ENCODE measurements at places on chromosomes 16 and 17.

DNA sequence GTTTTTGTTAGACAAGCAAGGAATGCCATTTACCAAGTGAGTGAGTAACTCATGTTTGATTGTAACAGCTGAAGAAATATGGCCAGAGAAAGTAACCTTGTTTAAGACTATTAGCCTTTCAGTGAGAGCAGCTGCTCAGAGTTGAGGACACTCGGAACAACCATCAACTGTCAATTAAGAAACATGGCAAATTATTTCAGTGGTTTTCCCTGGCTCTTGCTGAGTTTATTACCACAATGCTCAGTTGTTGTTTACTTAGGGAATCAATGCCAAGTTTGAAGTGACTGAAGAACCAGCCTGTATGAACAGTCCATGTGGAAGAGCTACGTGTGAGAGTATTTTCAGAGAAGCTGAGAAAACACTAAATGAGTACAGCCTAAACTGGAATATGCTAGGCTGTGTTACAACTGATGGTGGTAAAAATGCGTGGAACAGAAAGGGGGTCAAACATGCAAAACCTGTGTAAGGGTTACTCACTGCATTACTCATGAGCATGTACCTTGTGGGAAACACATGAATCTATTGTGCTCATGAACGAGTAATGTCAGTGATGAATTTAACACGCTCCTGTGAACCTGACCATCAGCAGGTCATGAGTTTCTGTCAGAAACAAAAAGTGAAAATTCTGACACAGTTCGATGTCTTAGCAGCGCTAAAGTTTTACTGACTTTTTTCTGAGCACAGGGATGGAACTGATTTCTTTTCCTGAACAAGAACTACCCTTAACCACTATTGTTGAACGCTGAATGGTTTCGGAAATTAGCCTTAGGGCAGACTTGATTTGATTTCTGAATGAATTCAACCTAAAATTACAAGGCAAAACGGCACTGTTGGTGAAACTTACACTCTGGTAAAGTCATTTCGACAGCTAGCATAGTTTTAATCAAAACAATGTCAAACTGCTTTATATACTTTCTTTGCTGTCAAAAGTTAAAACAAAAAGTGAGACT lies 33.5 kb downstream of the GNA13 start:
- DNase-seq, result peak; percentile 16

GRCh38 chr17:44887971-44888954 lies 11.0 kb downstream of the EFTUD2 start:
- no peak for DNase-seq

DNA sequence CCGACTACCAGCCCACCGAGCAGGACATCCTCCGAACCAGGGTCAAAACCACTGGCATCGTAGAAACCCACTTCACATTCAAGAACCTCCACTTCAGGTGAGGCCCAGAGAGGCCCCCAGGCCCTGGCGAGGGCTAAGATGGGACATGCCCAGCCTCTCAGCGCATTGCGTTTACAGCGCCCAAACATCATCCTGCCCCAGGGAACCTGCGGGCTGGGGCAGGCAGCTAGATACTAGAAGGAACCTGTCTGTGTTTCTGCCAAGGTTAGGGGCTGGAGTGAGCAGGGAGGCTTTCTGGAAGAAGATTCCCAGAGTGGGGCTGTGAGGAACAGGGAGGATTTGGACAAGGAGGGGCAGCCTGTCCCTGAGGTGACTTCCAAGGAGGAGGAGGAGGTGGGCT lies 90.6 kb downstream of the AMFR start:
- no peak for DNase-seq

DNA sequence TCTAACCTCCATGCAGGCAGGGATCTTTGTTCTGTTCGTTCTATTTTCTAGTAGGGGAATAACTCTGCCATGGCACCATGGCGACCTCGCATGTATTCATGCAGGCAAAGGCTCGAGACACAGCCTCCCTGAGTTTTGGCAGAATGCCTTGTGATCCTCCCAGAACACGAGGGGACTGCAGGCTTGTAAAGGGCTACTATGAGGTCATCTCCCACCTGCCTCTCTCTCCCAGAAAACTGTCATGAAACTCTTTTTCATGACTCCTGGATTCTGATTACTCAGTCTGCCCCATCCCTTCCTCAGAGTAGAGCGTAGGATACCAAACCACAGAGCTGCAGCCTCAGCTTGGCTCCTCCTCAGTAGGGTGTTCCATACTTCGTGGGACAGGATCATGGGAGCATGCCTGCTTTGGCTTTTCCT lies 64.3 kb downstream of the IGF2BP1 start:
- DNase-seq, result no peak

DNA sequence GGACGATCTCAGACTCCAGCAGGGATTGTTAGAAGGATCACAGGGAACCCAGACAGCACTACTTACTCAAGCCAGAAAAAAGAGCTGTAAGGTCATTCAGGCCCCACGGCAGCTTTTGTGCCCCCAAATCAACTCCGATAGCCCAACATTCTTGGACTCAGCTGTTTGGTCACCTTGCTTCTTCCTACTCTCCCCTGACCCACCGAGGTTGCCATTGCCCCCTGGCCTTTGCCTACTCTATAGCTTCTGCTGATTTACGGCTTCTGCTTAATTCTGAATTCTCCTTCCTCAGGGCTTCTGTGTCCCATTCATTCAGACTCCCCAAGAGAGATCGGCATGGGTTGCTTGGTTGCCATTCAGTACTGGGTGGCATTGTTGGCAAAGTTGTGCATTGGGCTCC lies 8.6 kb upstream of the ITPRIPL2 start:
- no peak for DNase-seq

GRCh38 chr17:65656390-65657250 lies 95.2 kb upstream of the AXIN2 start:
- DNase-seq, result peak; percentile 3

- no peak for DNase-seq
Observed at GRCh38 chr17:40072040-40072734, 9.4 kb downstream of the THRA start.
